ENCODE measurements at places on chromosomes 3 and 15. TPM values are rescaled to one million over a fixed set of nuclear protein-coding genes. Genes with fewer than 3 reads are reported as not detected.

GRCh38 chr3:143644370-143645089, 203.7 kb downstream of the SLC9A9 start:
- peak; percentile 13 for DNase-seq

GRCh38 chr3:16917256-16917935, 32.6 kb downstream of the PLCL2 start:
- peak; percentile 27 for DNase-seq

- no peak for DNase-seq
Observed at GRCh38 chr3:122469659-122470058, 45.1 kb downstream of the KPNA1 start.

- DNase-seq = no peak
Observed at GRCh38 chr15:35858707-35859106, 312.7 kb upstream of the DPH6 start.

GRCh38 chr3:78791753-78792152, 976.0 kb downstream of the ROBO1 start:
- DNase-seq = no peak

GRCh38 chr3:51678186-51678585, 7.1 kb downstream of the TEX264 start:
- no peak for DNase-seq

TRIM59 gene
- total RNA-seq = 41.8 TPM

DNA sequence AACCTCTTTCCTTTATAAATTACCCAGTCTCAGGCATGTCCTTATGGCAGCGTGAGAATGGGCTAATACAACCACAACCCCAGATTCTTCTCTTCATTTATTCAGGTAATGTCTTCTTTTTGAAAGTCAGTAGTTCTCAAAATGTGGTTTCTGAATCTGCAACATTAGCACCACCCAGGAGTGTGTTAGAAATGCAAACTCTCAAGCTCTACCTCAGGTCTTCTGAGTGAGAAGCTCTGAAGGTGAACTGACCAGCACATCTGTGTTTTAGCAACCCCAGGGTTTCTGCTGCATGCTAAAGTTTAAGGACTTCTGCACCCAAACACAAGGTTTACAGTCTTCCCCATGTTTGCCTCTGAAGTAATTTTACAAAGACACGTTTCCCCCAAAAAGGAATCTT, 22.3 kb upstream of the TRIM59 start:
- no peak for DNase-seq

DNA sequence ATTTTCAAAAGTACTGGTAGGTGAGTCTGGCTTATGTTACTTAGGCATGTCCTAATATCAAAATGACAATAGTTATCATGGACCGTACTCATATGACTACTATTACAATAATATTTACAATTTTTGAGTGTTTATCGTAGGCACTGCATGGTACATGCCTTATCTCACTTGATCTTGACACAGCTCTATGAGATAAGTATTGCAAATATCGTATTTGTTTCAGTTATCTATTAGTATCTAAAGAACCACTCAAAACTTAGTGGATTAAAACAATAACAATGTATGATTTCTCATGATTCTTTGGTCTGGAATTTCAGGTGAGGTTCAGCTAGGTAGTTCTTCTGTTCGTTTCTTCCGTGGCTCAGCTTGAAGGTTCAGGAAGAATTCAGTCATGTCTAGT, 59.7 kb upstream of the XCR1 start:
- DNase-seq = no peak

CFAP20DC gene
- 2.0 TPM for total RNA-seq

HESX1 gene
- total RNA-seq = 0.62 TPM

GRCh38 chr3:94304954-94305353, 242.1 kb downstream of the NSUN3 start:
- no peak for DNase-seq

DLL4 gene
- total RNA-seq = 0.12 TPM

- DNase-seq = no peak
Observed at GRCh38 chr3:148068466-148068865, 629.2 kb upstream of the AGTR1 start.

GRCh38 chr15:99998661-99999101, 265.4 kb upstream of the LYSMD4 start:
- no peak for DNase-seq

DNA sequence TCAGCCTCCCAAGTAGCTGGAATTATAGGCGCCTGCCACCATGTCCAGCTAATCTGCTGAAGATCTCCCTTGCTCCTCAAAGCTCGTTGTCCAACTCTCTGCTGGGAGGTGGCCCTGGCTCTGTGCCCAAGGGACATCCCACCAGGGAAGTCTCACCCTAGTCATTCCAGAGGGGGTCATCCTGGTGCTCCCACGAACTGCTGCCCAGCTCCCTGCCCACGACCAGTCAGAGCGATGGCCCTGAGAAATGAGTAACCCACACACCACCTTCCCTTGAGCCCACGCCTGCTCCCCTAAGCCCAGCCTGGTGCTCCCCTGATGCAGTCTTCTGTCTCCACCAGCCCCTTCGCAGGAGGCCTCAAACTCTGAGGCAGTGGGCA, 5.2 kb downstream of the KLHL25 start:
- no peak for DNase-seq

DNA sequence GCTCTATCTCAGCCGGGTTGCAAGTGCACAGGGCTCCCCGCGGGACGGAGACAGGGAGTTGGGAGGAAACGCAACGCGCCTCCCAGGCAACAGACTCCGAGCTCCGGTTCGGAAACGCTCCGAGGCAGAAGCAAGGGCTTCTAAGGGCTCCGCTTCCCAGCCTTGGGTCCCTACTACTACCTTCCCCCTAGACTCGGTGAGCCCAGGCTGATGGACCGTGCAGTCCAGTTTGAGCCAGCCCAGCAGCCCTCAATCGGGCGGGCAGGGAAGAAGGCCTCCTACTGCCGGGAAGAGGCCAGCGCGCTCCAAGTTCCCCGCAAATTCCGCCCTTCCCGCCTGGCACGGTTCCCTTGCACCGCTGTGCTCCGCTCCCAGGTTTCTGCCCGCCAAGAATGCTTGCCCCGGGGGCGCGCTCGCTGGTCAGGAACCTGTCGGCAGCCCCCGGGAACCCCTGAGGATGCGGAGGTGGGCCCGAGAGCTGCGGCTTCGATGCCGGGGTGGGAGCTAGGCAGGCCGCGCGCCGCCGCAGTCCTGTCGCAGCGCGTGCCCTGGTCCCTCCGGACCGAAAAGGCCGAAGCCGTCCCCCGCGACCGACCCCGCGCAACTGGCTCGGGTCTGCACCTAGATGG, 728 bp downstream of the TRANK1 start:
- DNase-seq = peak; percentile 39

DNA sequence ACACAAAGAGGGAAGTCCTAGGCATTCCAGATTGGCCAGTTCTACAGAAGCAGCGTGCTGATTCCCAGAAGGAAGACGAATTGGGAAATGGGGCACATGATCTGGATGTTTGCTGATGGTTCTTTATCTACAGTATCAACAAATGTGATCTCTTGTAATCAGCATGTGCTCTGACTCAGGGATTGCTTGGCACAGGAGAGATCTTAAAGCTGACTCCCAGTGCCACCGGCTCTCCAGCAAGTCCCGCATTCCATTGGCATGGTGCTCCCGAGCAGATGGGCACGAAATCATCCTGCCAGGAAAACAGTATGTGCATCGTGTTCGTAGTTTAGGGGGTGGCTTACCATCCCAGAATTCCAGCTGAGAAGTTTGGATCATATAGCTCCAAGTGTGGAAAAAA, 259.9 kb upstream of the NR2F2 start:
- DNase-seq = no peak

GRCh38 chr3:40718209-40718608, 193.4 kb downstream of the ZNF621 start:
- no peak for DNase-seq

GRCh38 chr3:115475178-115476041, 147.9 kb upstream of the GAP43 start:
- no peak for DNase-seq

DNA sequence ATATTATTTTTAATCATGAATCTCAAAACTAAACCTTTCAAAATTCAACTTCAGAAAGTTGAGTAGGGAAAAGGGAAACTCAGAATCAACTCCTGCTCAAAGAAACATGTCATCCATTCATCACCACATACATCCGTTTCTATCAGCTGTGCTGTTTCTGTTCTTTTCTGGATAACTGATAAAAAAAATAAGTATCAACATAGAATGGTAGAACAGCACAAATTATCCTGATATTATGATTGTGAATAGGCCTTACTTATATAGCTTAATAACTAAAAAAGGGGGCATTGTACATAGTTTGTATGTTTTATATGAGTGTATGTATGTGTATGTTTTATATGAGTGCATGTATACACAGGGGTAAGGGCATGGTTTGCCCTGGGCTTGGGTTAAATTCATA, 3.1 kb downstream of the TM4SF1 start:
- DNase-seq = no peak

DNA sequence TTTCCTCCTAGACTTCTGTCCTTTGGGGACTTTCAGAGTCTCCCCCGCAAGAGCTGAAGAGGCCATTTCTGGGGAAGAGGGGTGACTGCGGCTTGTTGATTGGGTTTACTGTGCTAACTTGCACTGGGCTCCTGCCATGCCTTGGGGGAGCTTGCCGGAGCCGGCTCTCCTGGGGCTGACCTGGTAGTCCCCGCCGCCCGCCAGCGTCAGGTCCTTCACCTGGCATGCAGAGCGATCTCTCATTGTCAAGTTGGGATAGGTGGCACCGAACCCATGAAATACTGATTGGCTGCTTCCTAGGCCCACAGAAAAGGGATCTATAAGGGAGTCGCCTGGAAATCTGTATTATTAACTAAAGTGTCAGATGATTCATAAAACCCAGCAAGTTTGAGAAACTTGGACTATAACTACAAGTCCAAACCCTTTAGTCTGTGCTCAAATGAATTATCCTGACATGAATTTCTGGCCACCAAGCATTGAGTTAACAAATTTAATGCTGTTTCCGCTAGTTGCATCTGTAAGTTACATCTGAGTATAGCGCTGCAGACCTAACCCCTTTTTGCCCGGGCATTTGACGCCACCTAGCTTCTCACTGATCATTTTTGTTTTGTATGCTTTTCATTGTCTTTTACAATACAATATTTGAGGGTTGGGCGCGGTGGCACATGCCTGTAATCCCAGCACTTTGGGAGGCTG, 607 bp upstream of the IMP3 start:
- peak; percentile 64 for DNase-seq

TLE3 gene
- total RNA-seq = 84.6 TPM

CLDN18 gene
- total RNA-seq = not detected

GRCh38 chr3:177622520-177622919, 425.2 kb upstream of the TBL1XR1 start:
- no peak for DNase-seq

SAMD7 gene
- not detected for total RNA-seq

PIF1 gene
- total RNA-seq = 33.3 TPM

EOMES gene
- 1.2 TPM for total RNA-seq

NOX5 gene
- total RNA-seq = not detected

- DNase-seq = no peak
Observed at GRCh38 chr3:65473736-65474135, 565.0 kb downstream of the MAGI1 start.

TJP1 gene
- total RNA-seq = 0.16 TPM

GRCh38 chr3:174330303-174330702, 528.8 kb upstream of the NAALADL2 start:
- no peak for DNase-seq

- DNase-seq = no peak
Observed at GRCh38 chr15:33113666-33114373, 80.7 kb downstream of the FMN1 start.

ANKRD63 gene
- total RNA-seq = not detected

MESD gene
- total RNA-seq = 23.8 TPM

- no peak for DNase-seq
Observed at GRCh38 chr15:55270291-55270690, 19.3 kb downstream of the RAB27A start.

DNA sequence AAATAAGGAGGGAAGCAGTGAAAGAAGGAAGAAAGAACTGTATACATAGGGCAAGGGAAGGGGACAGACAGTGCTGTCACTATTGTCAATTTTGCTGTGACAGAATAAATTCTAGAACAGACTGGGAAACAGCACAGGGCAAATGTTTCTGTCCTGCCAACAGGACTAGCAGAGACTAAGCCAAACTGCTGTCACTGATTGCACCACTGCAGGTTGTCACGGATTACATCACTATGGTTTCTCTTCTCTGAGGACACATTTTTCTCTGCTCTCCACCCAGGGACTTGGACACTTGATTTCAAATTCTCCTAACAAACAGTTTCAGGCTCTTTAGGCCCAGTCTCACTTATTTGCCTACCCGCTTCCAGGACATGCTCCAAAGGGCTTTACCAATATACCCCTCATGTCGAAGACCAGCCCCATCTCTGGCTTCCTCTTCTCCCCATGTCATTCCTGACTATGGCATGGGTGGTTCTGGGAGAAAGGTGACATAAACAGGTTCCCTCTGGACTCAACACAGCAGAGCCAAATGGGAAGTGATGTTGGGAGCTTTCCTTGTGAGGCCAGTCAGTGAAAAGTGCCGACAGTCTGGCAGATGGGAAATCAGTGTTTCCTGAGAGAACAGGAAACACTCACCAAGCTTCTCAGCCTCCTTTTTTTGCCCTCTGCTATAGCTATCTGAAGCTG, 70.2 kb upstream of the ST3GAL6 start:
- no peak for DNase-seq

GXYLT2 gene
- 0.26 TPM for total RNA-seq

CD276 gene
- 0.67 TPM for total RNA-seq

GOLGB1 gene
- total RNA-seq = 26.5 TPM

GRCh38 chr3:20666091-20666490, 480.1 kb upstream of the SGO1 start:
- no peak for DNase-seq

DNA sequence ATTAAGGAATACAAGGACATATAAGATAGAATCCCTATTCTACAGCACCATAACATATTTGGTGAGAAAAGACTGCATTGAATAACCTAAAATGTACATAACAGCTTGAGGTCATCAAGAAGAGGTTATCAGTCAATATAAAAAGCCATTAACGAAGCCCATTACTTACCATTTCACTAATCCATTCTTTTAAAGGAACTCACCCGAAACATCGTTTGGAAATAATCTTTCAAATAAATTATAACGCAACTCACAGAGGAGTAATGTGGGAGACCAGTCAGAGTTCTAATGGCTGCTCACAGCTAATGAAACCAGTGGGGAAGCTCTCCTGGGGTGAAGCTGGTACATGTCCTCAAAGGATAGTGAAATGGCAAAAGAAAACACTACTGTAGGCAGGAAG, 188.4 kb downstream of the TBC1D5 start:
- DNase-seq = no peak

All from activated T-cell treated with anti-CD3 and anti-CD28 coated beads, Interleukin-2, amount 50 U/mL, for 72 hours (primary cell).